Activated T-cell treated with anti-CD3 and anti-CD28 coated beads for 4 hours (primary cell): ENCODE measurements at places on chromosomes 3 and 15.

- peak; percentile 38 for DNase-seq
These were observed 185.2 kb downstream of the KLF13 start for GRCh38 chr15:31511707-31512310.

DNA sequence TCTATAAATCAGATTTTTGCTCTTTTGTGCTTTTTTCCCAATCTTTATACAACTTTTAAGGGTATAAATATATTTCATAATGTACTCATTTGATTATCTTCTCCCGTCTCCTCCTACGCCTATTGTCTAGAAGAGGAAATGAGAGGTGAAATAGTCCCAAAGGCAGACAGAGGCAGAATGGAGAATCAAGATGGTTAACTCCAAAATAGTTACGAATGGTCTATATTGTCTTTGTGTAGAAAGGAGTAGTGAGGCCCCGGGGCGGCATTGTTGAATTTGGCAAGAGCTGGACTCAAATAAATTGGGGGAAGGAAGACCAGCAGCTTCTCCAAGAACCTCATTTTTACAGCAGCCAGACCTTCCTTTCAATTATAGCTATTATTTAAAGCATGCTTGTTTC is 23.9 kb downstream of the ITPR1 start:
- DNase-seq = no peak

DNA sequence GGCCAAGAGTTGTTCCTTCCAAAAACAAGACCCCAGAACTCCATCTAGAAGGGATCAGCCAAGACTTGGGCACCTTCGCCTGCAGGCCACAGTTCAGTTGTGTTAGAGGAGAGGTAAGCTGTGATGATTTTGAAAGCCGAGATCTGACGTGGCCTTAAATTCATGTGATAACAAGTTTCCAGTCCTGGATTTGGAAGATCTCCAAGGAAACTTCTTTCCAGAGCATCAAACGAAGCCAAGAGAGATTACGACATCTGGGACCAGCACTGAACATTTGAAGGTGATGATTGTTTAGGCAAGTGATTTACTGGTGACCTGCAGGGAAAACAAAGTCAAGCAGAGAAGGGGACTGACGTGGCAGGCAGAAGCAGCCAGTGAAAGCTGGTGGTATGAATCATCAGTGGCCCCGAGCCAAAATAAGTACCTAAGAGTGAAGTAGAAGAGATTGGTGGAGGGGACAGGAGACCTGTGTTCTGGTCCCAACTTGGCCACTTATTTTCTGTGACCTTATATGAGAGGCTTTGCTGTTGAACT is 339.0 kb upstream of the PROK2 start:
- no peak for DNase-seq

DNA sequence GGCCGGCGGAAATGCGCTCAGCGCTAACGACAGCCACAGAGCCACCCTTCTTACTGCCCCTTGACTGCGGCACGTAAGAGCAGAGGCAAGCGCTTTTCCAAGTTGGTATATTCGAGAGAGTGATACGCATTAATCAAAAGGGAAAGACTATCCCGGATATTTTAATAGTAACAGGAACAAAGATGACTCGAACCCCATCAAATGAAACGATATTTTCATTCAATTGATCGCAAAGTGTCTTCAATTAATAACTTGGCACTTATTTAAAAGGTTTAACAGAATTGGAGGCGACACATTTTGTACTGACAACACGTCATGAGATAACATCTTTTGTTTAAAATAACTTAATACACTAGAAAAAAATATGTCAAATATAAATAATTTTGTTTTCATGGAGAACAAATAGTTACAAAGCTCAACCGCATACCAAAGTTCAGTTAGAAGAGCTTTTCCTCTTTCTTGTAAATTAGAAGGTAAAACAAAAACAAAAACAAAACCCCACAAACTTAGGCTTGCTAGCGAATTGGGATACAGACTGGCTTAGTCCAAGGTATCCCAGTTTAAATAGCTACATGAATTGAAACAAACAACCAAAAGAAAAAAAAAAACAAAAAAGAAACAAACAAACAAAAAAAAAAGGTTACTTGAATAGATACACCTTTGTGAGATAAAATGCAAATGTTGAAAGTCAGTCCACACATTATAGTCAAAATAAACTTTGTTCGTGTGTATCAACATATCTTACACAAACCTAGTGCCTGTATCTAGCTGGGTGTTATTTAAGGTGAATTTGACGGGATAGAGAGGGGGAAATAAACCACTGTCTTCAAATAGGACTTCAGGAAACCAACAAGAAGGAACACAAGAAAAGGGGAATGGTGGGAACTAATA is 10.2 kb downstream of the SHOX2 start:
- no peak for DNase-seq

GRCh38 chr3:100737334-100737733 is 28.0 kb downstream of the TFG start:
- DNase-seq = no peak

DNA sequence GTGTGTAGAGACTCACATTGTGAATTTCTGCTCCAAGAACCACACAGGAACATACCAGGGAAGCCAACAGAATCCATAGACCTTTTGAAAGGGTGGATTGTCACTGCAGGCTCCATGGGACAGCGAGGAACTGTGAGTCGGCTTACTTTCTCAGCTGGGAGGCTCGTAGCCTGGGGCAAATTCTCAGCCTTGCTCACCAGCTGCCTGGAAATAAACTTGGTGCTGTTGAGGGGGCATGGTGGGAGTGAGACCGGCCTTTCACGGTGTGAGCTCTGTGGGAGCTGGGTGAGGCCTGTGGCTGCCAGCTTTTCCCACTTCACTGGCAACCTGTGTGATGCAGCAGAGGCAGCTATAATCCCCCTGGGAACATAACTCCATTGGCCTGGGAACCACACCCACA is 146.6 kb upstream of the P2RY1 start:
- DNase-seq = no peak

GRCh38 chr15:82999426-82999825 is 12.0 kb downstream of the C15orf40 start:
- DNase-seq = no peak

DNA sequence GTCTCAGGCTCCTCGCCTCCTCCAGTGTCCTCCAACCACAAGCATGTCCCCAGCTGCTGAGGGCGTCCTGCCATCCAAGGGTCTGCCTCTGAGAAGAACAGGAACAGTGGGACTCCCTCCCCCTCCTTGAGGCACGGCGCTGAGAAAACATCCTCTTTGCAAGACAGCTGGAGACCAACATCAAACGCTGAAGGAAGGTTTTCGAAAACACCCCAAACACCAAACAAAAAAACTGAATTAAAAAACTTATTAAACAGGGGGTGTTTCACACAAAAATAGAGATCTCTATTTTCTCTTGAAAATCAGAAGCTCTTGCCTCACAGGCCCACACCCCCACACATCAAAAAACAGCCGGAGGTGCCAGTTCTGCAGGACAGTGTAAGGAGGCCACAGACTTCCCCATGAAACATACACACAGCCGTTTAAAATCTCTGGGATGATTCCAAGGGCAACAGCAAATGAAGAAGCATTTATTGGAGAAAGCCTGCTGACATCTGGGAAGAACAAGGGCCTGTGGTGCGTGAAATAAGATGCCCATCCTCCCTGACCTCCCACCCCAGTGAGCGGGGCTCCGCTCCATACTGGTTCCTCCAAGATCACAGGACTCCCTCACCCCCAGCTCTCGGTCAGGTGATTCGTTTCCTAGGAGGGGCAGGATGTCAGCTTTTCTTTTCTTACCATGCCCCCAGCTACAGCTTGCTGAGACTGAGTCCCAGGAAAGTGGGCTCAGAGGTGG is 71.3 kb downstream of the NUP210 start:
- no peak for DNase-seq

- DNase-seq = no peak
These were observed 5.2 kb downstream of the SPTSSB start for GRCh38 chr3:161366094-161366493.

GRCh38 chr15:67090297-67091070 is 25.1 kb downstream of the SMAD3 start:
- DNase-seq = no peak

- DNase-seq = peak; percentile 31
These were observed 25.1 kb upstream of the CSTA start for GRCh38 chr3:122299872-122300460.

GRCh38 chr15:58274885-58275284 is 136.7 kb downstream of the AQP9 start:
- DNase-seq = no peak

GRCh38 chr3:57292159-57292896 is at the start of gene ASB14:
ASB14 (minus strand) TSS chr3:57292685; CDS start chr3:57292033, 652 bp downstream.
- no peak for DNase-seq

- no peak for DNase-seq
These were observed 824.7 kb upstream of the NECTIN3 start for GRCh38 chr3:110246796-110247376.

DNA sequence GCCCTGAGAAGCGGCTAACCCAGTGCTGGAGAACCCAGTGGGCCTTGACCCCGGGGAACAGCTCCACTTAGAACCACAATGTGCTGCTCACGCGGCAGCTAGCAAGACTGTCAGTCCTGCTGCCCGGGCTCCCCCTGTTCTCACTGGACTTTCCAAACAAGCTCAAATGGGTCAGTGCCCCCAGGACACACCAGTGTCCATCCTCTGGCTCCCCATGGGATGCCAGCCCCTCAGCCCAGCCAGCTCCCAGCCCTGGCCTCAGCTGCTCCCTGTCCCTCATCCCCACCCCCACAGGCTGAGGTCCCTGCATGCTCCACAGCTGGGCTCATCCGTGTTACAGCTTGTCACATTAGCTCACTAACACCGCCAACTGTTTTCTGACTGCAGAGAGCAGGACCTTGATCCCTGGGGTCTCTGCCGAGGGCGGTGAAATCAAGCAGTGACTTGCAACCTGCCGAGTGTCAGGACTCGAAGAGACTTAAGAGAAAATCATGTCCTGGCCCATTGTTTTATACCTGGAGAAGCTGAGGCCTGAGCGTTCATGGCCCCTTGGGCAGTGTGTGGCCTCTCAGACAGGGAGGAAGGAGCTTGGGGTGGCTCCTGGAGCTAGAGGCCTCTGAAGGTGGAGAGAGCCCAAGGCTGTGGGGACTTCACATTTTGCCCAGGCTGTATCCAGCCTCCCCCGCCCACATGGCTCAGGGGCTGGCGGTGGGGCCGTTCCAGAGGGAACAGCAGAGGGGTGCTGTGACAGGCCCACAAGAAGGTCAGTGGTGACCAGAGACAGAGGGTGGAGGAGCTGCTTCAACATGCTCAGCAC is 157.5 kb downstream of the MEGF11 start:
- DNase-seq = no peak

DNA sequence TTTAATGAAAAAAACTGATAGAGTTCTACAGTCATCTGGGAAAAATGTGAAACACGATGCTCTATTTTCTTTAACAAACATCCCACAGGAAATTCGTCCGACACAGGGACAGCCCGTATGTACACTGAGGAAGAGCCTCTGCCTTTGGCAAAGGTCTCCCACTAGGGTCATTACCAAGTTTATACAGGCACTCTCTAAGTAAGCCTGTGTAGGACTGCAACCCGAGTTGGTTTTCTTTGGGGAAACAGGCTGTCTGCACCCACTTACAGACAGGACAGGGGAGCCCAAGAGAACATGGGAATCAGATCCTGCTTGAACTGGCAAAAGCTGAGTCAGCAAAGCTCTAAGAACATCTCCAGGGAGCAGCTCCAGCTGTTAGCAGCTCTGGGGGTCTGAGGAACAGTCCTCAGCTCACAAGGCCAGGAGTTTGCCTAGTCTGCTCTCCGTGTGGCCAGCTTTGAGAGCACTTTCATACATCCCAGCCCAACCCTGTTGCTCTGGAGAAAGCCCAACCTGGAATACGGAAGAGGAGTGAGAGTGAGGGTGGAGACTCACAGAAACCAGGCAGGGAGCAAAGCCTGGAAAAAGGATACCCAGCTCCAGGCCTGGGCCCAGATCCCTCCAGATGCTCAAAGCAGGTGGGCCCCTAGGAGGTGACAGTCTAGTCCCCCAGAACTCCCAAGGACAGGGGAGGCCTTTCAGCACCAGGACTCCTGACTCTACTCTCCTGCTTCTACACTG is 1.9 kb downstream of the TBC1D2B start:
- DNase-seq = no peak

- DNase-seq = no peak
These were observed 984.1 kb downstream of the EPHA3 start for GRCh38 chr3:90091549-90091948.

- DNase-seq = no peak
These were observed 5.6 kb upstream of the MAGEF1 start for GRCh38 chr3:184717399-184717983.

GRCh38 chr3:127788451-127788909 is 33.8 kb downstream of the MGLL start:
- DNase-seq = no peak

DNA sequence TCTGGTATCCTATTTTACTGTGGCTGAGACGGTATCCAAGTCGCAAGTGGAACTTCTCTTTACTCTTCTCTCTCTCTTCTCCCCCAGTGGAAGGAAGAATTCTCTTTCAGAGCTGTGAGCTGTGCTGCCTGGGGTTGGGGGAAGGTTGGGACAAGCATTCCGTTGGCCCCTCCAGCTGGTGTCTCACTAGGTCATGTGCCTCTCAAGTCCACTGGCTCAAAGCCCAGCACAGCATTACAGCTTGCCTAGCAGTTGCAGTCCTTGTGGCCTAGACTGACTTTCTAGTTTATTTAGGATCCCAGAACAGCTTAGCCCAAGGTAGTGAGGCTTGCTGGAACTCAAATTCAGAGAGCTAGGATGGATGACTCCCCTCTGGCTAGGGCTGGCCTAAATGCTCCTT is 76.1 kb upstream of the SPATA16 start:
- no peak for DNase-seq

GRCh38 chr15:89495638-89496145 is 691 bp downstream of the RHCG start:
- DNase-seq = no peak

DNA sequence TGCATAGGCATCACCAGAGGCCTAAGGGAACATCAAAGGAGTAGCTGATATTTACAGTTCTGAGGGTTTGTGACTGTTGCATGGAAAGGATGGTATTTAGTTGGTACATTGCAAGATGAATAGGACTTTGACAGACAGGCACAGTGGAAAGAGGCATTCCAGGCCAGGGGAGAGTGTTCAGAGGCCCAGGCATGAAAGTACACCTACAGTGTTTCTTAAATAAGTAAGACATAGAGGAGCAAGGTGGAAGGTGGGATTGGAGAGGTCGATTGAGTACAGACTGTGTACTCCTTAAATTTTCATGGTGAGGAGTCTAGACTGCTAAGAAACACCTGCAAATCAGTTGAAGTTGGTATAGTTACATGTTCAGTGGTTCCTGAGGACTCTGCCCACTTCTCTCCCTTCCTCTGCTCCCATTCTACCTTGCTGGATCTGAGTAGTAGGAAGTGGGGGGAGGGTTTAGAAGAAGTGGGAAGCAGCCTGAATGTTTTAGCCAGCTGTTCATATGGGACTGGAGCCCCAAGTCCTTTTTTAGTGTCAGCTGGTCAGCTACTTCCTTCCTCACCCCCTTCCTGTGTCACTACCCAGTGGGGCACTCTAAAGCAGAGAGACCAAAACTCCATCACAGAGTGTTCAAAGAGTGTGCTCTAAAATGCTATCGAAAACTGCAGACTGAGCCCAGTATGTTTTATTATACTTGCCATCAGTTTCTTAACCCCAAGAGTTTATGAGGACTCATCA is 14.0 kb downstream of the KLHL18 start:
- no peak for DNase-seq

DNA sequence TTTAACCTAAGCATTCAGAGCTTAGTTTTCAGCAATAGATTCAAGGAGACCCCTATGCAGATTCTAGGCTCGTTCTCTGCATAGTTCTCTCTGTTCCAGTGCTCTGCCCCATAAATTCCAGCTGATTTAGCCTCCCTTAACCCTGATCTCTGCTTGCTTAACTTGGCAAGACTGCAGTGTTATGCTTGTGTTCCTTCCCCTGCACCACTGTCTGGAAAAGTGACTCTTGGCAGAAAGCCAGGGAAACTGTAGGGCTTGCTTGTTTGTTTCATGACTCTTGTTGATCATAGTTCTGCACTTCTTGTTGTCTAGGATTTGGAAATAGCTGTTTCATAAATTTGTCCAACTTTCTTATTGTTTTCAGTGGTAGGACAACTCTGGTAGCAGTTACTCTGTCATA is 40.1 kb downstream of the ANAPC13 start:
- DNase-seq = no peak
